Activated naive CD4-positive, alpha-beta T cell (primary cell): ENCODE measurements at places on chromosomes 2 and 18.

- peak; percentile 30 for DNase-seq
Measured at GRCh38 chr2:126658905-126659561, 3.1 kb downstream of the GYPC start.

GRCh38 chr2:65159906-65160305 is 30.0 kb upstream of the RAB1A start:
- DNase-seq, result no peak

DNA sequence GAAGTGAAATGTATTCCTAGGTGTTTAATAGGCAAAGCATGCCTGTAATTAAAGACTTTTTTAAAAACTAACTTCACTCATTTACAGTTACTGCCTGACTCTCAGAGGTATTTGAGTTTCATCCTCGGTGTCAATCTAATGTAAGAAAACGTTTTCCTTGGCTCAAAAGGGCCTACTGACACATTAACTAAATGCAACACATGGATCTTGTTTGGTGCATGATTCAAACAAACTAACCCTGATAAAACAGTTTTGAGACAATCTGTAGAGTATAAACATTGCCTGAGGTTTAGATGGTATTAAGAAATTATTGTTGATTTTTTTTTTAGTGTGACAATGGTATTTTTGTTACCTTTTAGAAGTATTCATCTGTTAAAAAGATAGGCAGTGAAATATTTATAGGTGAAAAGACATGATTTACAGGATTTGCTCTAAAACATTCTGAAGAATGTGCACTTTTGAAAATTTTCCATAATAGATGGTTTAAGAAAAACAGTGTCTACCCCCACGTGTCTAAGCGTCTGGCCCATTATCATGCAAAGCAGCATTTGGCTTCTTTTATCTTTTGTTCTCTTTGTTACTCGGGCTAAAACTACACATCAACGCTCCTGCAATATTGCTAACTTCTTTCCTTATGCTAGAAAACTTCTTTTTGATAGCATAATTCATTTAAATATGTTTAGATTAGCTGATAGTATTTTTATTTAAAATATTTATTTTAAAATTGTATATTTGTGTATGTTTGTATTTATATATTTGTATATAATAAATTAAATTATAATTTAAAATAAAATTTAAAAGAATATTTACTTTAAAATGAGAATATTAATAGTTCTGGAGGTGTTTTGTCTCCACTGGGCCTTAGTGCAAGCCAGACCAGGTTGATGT is 160.2 kb upstream of the NDUFV2 start:
- DNase-seq, result no peak

GRCh38 chr2:128069769-128070168 is 21.2 kb upstream of the UGGT1 start:
- no peak for DNase-seq

GRCh38 chr2:207499114-207499513 is 30.6 kb upstream of the CREB1 start:
- DNase-seq, result no peak

DNA sequence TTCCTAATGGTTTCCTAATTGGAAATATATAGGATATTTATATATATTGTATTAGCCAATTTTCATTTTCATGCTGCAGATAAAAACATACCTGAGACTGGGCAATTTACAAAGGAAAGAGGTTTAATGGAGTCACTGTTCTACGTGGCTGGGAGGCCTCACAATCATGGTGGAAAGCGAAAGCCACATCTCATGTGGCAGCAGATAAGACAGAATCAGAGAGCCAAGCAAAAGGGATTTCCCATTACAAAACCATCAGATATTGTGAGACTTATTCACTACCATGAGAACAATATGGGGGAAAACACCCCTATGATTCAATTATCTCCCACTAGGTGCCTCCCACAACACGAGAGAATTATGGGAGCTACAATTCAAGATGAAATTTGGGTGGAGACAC is 242.5 kb upstream of the NETO1 start:
- no peak for DNase-seq

DNA sequence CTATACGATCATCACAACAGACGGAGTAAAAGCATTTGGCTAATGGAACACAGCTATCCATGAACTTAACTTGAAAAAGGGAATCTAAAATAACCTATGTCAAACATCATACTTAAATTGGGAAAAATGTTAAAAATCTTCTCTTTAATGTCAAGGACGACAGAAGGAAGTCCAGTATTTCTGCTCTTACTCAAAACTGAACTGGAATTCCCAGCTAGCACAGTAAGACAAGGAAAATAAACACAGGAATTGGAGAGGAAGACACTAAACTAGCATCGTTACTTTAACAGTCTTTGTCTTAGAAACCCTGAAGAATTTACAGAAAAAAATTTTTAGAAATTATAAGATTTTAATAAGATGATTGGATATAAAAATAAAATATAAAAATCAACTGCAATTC is 112.6 kb downstream of the HDAC4 start:
- no peak for DNase-seq

GRCh38 chr2:176137252-176137580 is 7.7 kb downstream of the HOXD8 start:
- DNase-seq, result no peak

- no peak for DNase-seq
Measured at GRCh38 chr2:108809936-108810335, 23.4 kb downstream of the CCDC138 start.

- DNase-seq, result no peak
Measured at GRCh38 chr2:16853088-16853487, 187.5 kb upstream of the CYRIA start.

- DNase-seq, result no peak
Measured at GRCh38 chr2:25917832-25918231, 39.5 kb upstream of the ASXL2 start.

DNA sequence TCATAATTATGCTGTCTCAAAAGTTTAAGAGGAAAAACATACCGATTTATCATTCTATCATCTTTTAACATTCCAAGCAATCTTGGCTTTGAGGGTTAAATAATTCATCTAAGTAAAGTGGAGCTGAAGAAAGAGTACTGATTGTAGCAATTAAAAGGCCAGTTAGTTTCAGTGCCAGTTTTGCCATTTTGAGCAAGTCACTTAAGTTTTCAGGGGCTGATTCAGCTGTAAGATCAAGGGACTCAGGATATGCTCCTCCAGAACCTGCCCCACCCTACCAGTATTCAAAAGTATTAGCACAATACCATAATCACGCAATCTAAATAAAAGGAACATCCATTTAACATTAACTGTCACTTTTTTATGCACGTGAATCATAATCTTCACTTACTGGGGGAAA is 1.9 kb downstream of the SS18 start:
- DNase-seq, result no peak

- DNase-seq, result no peak
Measured at GRCh38 chr2:10646153-10646552, 43.6 kb downstream of the NOL10 start.

- no peak for DNase-seq
Measured at GRCh38 chr18:58983260-58984155, 118.8 kb downstream of the ZNF532 start.

GRCh38 chr2:26849056-26849999 is 1.4 kb downstream of the DPYSL5 start:
- DNase-seq, result peak; percentile 4

DNA sequence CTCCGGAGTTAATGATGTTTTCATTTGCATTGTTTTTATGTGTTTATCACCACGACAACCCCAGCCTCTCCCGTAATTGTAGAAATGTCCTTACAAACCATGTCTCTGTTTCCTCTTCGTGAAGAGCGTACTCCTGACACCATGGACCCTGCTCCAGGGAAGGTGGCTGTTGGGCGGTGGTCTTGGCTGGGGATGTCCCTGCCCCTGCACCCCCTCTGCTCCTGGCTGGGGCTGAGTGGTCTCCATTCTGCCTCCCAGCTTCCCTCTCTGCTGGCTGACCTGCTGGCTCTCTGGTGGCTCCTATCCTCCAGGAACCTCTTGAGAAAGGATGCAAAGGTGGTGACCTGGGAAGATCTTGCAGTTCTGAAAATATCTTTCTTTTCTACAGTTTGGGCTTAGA is 81.1 kb downstream of the ASB1 start:
- DNase-seq, result no peak

DNA sequence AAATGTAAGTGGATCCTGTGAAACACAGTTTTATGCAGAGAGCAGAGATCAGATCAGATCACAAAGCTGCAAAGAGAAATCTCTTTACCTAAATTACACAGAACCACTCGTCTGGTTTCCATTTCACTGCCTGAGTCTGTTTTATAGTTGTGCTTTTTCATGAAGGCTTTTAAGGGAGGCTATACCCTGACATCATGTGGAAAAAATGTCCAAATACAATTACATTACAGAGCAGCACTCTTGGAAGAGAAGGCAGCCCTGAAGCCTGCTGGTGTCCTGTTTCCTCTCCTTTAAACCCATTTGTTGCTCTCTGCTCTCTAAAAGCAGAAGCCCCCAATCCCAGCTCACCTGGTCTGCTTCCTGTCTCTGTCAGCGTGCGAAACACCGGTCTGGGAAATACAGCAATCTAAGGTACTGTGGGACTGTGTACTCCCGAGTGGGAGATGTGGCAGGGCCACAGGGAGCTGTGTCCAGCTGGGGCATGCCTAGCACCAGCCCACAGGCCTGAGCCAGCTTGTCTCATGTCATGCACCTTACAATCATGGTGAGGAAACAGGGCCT is 24.8 kb upstream of the ZFP36L2 start:
- DNase-seq, result no peak
